Foreskin keratinocyte (primary cell): ENCODE measurements at places on chromosomes 7 and 10.

- no peak for DNase-seq
Observed at GRCh38 chr10:49803988-49804387, 41.9 kb upstream of the OGDHL start.

DNA sequence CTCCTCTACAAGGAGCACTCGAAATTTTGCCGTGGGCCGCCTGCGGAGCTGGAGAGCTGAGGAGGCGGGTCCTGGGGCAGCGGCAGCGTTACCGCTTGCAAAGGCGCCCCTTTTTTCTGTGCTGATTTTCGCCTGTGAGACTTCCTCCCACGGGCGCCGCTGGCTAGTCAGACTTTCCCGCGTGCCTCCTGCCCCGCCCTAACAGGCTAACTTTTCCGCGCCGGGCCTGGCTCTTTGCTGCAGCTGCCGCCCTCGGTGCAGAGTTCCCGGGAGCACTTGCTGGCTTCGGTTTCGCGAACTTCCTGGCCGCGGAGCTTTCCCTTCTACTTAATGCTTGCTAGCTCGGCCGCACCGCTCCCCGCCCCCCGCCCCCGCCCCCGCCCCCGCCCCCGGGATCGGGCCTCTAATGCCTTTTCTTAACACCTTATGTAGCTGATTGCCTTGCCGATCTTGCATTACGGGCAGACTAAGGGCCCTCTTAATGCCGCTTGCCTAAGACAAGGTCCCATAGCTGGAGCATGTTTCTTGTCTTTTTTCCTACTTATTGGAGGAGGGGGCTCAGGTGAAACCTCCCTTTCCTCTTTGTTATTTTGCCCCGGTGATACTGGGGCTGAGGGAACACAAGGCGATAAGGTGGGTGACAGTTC is 37.9 kb upstream of the RASGEF1A start:
- no peak for DNase-seq

- peak; percentile 64 for DNase-seq
Observed at GRCh38 chr7:140924821-140925421, at the start of gene BRAF. TSS of gene BRAF (minus strand) at chr7:140924929. CDS start at chr7:140924703, 226 bp downstream.

GRCh38 chr10:114271779-114272167 is 32.7 kb downstream of the VWA2 start:
- peak; percentile 99 for DNase-seq

GRCh38 chr10:114026189-114027040 is 17.3 kb upstream of the ADRB1 start:
- peak; percentile 84 for DNase-seq

DNA sequence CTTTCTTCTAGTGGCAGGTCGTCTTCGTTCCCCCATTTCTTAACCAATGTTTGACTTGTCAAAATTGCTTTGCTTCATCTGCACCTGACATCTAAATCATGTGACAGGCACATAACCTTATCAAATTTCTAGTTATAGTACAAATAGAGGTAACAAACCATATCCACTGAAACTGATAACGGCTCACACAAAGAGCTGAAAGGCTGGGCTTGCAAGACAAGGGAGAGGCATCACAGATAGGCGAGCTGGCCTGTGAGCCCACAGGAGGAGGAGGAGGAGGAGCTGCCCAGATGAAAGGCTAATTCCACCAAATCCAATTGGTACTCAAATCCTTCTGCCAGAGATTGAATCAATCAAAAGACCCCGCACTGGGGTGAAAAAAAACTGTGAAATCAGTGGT is 80.2 kb upstream of the NEBL start:
- DNase-seq = no peak

- no peak for DNase-seq
Observed at GRCh38 chr7:129047761-129048160, 7.2 kb downstream of the TNPO3 start.

GRCh38 chr7:128361411-128362379 is at the start of gene PRRT4:
TSS of gene PRRT4 (minus strand) at chr7:128361690.
- DNase-seq = no peak

GRCh38 chr10:44478876-44479705 is 94.2 kb upstream of the CXCL12 start:
- DNase-seq = no peak

- DNase-seq = no peak
Observed at GRCh38 chr7:17816903-17817302, 123.4 kb downstream of the SNX13 start.

DNA sequence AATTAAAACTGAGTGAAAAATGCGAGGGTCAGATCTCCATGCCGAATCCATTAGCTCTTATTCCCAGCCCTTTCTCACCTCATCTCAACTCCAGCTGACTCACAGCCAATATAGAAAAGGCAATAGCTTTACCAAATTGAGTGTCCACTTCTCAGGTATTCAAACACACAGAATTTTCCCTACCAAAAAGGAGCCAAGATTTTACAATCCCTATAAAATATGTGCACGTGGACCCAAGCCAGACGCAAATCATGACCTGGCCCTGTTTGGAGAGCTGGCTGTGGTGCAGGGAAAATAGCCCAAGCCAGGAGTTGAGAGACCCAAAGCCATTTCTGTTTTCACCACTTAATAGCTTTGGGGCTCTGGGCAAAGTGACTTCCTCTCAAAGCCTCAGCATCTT is 379.7 kb upstream of the AUTS2 start:
- DNase-seq = no peak

GRCh38 chr10:100923580-100923979 is 10.8 kb downstream of the SLF2 start:
- DNase-seq = no peak

DNA sequence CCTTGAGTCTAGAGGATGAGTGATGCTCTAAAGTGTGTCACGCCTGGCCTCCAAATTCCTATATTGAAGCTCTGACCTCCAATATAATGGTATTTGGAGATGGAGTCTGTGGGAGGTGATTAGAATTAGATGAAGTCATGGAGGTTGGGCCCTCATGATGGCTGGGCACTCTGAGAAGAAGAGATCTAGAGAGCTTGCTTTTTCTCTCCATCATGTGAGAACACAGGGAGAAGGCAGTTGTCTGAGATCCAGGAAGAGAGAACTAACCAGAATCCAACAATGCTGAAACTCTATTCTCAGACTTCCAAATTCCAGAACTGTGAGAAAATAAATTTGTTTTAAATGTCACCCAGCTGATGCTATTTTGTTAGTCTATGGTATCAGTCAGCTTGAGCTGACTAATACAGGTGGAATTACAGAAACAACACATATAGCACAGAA is 15.1 kb downstream of the RNF216 start:
- no peak for DNase-seq

GRCh38 chr10:32930036-32930435 is 28.0 kb downstream of the ITGB1 start:
- no peak for DNase-seq

- no peak for DNase-seq
Observed at GRCh38 chr7:15813448-15813847, 127.0 kb upstream of the MEOX2 start.

GRCh38 chr7:71896535-71896934 is 515.6 kb downstream of the CALN1 start:
- DNase-seq = no peak

DNA sequence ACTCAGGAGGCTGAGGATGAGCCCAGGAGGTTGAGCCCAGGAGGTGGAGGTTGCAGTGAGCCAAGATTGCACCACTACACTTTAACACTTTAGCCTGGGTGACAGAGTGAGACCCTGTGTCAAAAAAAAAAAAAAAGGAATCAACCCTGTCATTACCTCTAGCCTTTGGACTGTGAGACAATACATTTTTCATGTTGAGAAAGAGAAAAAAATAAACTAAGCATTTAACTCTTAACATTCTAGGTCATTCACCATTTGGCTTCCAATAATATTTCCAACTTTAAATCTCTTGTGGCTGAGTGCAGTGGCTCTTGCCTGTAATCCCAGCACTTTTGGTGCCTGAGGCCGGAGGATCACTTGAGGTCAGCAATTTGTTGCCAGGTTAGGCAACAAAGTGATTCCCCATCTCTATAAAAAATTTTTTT is 41.9 kb upstream of the TPST1 start:
- no peak for DNase-seq

DNA sequence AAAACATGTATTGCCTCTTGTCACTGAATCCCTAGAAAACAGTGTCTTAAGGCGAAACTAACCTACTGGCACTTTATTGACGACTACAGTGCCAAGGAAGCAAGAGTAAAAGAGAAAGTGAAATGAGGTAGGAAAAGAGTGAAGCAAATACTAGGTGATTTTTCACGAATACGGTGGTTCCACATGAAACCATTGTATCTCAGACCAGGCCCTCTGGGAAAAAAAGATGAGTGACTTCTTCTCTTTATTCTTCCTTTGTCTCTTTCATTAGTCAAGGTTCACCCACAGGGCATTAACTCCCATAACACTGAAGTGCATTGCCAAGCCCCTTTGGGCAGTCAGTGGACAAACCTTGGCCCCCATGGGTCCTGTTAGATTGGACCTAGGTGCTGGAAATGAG is 16.2 kb upstream of the MACC1 start:
- DNase-seq = no peak

DNA sequence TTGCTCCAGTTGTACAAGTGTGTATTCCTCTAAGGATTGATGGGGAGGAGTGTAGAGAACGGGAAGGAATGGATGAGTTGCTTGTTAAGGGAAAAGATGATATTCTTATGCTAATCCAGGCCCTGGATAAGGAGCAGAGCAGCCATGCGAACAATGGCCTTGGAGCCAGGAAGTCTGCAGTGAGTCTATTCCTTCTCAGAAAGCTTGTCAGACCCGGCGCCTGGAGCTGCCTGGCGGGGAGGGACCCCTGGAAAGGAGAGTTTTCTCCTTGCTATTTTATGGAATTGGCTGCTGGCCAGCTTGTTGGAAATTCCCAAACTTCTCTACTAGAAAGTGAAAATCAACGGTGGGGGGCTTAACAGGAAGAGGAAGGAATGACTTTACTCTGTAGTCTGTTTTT is 89.1 kb downstream of the MMRN2 start:
- no peak for DNase-seq

GRCh38 chr10:31866118-31866670 is 62.4 kb downstream of the ARHGAP12 start:
- DNase-seq = peak; percentile 29

GRCh38 chr10:76315240-76315639 is 883.8 kb downstream of the LRMDA start:
- no peak for DNase-seq

DNA sequence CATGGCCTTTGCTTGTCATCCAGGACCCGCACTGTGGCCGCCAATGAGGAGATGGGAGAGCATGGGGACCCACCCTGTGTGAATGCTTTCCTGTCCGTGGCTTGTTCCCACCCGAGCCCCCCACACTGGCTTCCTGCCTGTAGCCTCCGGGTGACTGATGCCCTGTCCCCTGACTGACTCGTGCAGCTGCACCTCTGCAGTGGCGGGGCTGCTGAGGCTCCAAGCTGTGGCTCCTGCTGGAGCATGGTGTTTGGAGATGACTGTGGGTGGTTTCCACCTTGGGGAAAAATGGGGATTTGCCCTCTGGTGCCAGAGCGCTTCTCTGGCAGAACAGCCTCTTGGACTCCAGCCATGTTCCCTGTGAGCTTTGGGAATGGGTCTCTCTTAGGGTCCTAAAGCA is 2.1 kb downstream of the CAMK1D start:
- DNase-seq = no peak

DNA sequence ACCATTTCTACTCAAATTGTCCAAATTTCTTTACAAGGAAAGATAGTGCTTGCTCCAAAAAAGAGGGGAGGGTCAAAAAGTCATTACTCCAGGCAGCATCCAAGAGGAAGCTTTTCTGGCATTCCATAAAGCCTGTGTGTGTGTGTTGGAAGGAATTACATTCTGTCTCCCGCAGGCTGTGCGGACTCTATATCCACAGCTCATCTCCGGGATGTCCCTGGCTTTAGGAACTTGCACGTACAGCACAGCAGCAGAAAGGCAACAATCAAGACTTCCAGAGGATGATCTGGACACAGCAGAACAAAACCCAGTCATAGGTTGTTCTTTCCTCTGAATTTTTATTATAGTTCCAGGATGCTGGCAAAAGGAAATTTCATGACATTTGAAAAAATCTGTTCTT is 94.8 kb downstream of the ITIH5 start:
- DNase-seq = no peak

GRCh38 chr10:24814568-24815313 is 91.1 kb upstream of the ARHGAP21 start:
- DNase-seq = peak; percentile 95

- DNase-seq = no peak
Observed at GRCh38 chr10:43093423-43094076, 16.7 kb downstream of the RET start.

GRCh38 chr10:47415520-47416304 is 31.6 kb upstream of the ZNF488 start:
- no peak for DNase-seq

- DNase-seq = no peak
Observed at GRCh38 chr10:22609251-22609650, 105.1 kb downstream of the PIP4K2A start.

DNA sequence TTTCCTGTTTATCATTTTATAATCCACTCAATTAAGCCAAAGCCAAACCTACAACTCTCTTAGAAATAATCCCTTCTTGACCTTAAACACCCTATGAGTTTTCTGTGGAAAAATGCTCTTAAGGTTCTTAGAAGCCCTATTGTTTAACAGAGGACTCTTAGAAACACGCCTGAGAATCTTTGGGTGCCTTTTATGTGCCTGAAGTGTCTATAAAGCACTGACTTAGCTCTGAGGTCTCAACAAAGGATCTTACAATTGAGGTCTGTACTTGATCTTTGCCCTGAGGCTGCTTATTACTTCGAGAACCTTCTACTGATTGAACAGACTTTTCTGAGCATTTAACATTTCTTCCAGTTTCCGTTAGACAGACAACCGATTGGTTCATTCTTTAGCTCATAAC is 353.3 kb upstream of the SORCS1 start:
- DNase-seq = no peak

GRCh38 chr7:90816511-90817142 is 220.5 kb downstream of the CDK14 start:
- DNase-seq = peak; percentile 94

DNA sequence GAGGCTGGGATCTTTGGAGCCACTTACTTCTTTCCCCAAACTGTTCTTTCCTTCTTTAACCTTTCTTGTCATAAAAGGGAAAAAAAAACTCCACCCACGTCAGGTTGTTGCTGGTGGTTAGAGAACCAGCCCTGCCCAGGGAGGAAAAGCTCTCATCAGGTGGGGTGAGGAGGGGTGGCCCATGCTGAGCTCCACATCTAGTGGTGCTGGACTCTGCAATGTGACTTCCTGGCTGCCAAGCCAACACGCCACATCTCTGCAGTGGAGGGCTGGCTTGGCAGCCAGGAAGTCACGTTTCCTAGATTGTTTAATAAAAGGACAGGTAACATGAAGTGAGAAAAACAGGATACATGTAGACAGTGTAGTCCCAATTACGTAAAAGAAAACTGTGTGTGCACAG is 37.4 kb downstream of the WIPF3 start:
- DNase-seq = no peak

DNA sequence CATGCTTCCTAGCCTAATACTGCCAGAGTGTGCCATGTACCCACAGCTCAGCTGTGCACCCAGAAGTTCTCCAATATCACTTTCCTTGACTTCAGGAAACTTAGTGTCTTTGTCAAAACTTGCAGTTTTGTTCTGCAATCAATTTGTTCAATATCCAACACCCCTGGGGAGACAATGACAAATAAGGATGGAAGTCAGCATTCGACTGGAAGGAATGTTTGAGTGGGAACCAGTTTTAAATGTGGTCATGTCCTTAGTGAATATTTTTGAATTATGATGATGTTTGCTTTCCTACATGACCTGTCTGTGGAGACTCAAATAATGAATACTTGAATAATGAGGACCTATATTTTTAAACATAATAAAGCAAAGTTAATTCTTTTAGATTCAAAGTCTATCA is 112.0 kb downstream of the ANK3 start:
- DNase-seq = no peak

GRCh38 chr10:75509706-75510105 is 78.3 kb downstream of the LRMDA start:
- DNase-seq = no peak
